ENCODE measurements at places on chromosomes 12 and 14. TPM values are rescaled to one million over a fixed set of nuclear protein-coding genes. Genes with fewer than 3 reads are reported as not detected.

Gene OVCH1
- not detected for total RNA-seq

DNA sequence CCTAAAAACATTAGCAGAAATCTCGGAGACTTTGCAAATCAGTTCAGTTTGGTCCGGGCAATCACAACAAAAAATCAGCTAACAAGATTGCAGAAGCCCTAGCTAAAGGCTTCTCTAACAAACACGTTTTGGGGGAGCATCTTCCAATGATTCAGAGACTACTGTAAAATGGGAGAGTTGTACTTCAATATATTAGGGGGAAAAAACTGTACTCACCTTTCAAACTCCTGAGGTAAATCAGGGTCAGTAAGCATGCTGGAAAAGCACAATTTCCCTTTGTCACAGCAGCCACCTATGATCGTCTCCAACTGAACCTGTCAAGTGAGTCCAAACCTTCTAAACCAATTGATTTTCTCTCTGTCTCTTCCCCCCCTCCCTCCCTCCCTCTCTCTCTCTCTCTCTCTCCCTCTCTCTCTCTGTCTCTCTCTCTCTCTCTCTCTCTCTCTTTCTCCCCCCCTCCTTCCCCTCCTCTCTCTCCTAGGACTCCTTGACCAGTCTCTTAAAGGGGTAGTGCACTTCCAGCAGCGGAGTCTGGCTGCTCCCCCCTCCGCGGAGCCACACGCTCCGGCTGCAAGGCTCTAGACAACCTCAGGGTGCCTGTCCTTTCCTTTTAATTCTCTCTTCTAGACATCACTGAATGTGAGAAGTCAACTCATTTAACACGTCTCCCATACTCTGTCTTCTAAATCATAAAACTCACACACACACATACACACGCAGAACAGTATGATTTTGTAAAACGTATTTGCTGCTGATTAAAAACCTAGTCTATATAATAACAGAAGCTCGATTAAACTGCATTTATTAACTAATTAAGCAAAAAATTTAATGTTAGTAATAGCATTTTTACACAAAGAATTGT lies at the start of gene SOX5:
Gene SOX5, minus strand, starts transcription at position 323 of the 862 bp plus-strand sequence. Its CDS starts 69 bp downstream, at position 254.
- no peaks in the 10 kb centered on the region for H3K27me3 ChIP-seq
- H3K36me3 ChIP-seq: no peaks in the 10 kb centered on the region
- H3K27ac ChIP-seq: no peak within 1 kb of the TSS
- no peak for DNase-seq
- no peak within 1 kb of the TSS for H3K4me3 ChIP-seq
- H3K4me1 ChIP-seq: no peaks in the 10 kb centered on the region

- H3K27ac ChIP-seq: no peak overlapping the region
- H3K4me3 ChIP-seq: peak overlapping the region; percentile 28
- H3K36me3 ChIP-seq: peaks cover 22% of the 10 kb centered on the region
- H3K27me3 ChIP-seq: no peaks in the 10 kb centered on the region
Measured at GRCh38 chr14:89164168-89165073, 252.6 kb downstream of the FOXN3 start.

Gene TAS2R50
- 1.1 TPM for total RNA-seq

Gene RND1
- total RNA-seq: 2.7 TPM

GRCh38 chr12:23831739-23832138 lies 117.7 kb downstream of the SOX5 start:
- no peak overlapping the region for H3K27ac ChIP-seq
- H3K27me3 ChIP-seq: no peaks in the 10 kb centered on the region
- H3K4me3 ChIP-seq: no peak overlapping the region
- H3K4me1 ChIP-seq: no peaks in the 10 kb centered on the region
- no peak for DNase-seq

Gene CLEC4D
- total RNA-seq: not detected

DNA sequence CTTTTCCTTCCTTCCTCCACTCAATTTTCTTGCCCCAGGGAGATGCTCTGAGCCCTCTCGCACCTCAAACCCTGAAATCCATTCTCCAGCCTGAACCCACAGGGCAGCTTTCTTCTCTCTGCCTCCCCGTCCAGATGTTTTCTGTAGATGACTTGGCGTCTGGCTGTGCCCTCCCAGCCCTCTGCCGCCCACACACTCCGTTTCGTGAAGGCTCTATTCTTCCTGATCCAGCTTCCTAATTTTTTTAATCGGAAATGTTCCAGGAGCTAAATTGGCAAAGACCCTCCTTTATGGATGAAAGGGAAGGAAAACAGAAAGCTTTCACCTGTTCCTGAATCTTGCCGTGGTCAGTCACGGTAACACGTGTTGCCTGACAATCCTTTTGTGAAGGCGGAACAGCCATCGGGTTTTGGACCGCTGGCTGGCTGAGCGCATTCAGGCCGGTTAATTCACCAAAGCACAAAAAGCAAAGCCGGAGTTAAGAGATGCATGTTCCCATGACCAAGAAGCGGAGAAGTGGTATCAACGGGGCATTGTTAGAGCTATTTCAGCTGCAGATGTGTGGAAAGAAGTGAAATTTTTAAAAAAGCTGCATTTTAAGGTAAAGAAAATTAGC lies 70.2 kb upstream of the FBRSL1 start:
- H3K4me1 ChIP-seq: no peaks in the 10 kb centered on the region
- no peak for DNase-seq
- peaks cover 10% of the 10 kb centered on the region for H3K27me3 ChIP-seq

- H3K4me3 ChIP-seq: no peak overlapping the region
- no peaks in the 10 kb centered on the region for H3K36me3 ChIP-seq
- H3K27me3 ChIP-seq: peaks cover 19% of the 10 kb centered on the region
Measured at GRCh38 chr12:93198086-93198485, 179.6 kb upstream of the NUDT4 start.

GRCh38 chr14:98580131-98580678 lies 691.8 kb downstream of the BCL11B start:
- H3K27ac ChIP-seq: no peak overlapping the region
- no peaks in the 10 kb centered on the region for H3K4me1 ChIP-seq
- H3K27me3 ChIP-seq: peaks cover 5% of the 10 kb centered on the region
- DNase-seq: peak; percentile 47
- H3K36me3 ChIP-seq: no peaks in the 10 kb centered on the region
- no peak overlapping the region for H3K4me3 ChIP-seq

DNA sequence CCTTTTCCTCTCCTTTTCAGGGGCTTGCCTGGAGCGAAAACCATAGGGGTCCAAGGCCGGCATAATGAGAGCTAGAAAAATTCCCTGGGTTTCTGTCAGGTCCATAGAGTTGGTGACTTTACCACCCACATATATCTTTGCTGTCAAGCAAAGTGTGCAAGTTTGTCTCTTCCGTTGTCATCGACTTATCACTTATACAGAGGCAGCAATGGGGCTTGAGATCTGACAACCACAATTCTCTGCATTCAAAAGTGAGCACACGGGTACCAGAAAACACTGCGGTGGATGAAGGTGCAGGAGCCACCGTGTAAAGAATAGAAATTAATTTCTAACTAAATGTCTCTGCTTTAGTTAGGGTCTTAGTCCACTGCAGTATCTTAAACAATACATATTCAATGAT lies 162.3 kb downstream of the DAD1 start:
- H3K27me3 ChIP-seq: no peaks in the 10 kb centered on the region
- H3K4me1 ChIP-seq: no peaks in the 10 kb centered on the region
- H3K4me3 ChIP-seq: no peak overlapping the region
- no peaks in the 10 kb centered on the region for H3K36me3 ChIP-seq
- H3K27ac ChIP-seq: no peak overlapping the region
- DNase-seq: no peak

DNA sequence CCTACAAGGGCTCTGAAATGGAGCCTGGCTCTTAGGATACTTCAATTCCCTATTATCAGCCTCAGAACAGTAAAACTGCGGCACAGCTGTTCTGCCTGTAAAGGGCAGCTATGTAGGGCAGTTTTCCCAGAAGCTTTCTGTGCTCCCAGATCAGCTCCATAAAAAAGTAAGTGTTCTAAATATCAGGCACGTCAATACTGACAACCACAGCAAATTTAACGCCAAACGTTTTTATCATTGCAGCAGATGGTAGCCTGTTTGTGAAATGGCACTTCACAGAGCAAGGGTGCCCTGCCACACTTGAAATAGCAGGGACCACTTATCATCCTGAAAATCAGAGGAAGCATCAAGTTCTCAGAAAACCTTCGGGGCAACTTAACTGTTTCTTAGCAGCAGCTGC lies 54.8 kb upstream of the PTHLH start:
- H3K4me1 ChIP-seq: no peaks in the 10 kb centered on the region
- H3K27me3 ChIP-seq: no peaks in the 10 kb centered on the region
- DNase-seq: no peak
- H3K36me3 ChIP-seq: no peaks in the 10 kb centered on the region
- H3K27ac ChIP-seq: no peak overlapping the region

DNA sequence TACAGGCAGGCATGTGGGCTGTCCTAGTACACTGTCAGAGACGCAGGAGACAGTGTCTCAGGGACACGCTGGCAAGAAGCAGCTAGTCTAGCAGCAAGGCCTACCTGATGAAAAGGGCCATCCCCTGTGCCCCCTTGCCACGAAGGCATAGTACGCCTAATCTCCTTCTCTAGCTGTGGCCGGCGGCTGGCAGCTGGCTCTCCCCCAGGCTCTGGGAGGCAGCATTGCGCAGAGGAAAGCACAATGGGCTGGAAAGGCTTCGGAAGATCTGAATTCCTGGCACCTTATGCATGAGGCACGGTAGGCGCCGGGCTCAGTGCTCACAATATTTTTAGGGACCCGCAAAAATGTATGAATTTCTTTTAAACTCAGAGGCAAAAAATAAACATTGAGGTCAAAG lies 16.0 kb upstream of the PLEKHH1 start:
- no peak overlapping the region for H3K27ac ChIP-seq
- H3K4me1 ChIP-seq: peaks cover 15% of the 10 kb centered on the region
- no peak for DNase-seq
- no peak overlapping the region for H3K4me3 ChIP-seq
- H3K27me3 ChIP-seq: peaks cover 61% of the 10 kb centered on the region

Gene SAMD4A
- 1.7 TPM for total RNA-seq

- H3K4me1 ChIP-seq: no peaks in the 10 kb centered on the region
- no peak overlapping the region for H3K4me3 ChIP-seq
- H3K27me3 ChIP-seq: no peaks in the 10 kb centered on the region
- H3K36me3 ChIP-seq: no peaks in the 10 kb centered on the region
Measured at GRCh38 chr14:34300882-34301734, 160.9 kb downstream of the SPTSSA start.
